ENCODE measurements at places on chromosomes 5 and 9. TPM values are rescaled to one million over a fixed set of nuclear protein-coding genes. Genes with fewer than 3 reads are reported as not detected.

The OBP2B gene
- total RNA-seq, result not detected

The ACTBL2 gene
- total RNA-seq, result 0.07 TPM

The EIF4E1B gene
- not detected for total RNA-seq

The PIP5K1B gene
- 1.3 TPM for total RNA-seq

The NR5A1 gene
- 0.25 TPM for total RNA-seq

The PCDHA8 gene
- 4.7 TPM for total RNA-seq

The SLC36A3 gene
- total RNA-seq, result not detected

The PPIC gene
- total RNA-seq, result 44.8 TPM

DNA sequence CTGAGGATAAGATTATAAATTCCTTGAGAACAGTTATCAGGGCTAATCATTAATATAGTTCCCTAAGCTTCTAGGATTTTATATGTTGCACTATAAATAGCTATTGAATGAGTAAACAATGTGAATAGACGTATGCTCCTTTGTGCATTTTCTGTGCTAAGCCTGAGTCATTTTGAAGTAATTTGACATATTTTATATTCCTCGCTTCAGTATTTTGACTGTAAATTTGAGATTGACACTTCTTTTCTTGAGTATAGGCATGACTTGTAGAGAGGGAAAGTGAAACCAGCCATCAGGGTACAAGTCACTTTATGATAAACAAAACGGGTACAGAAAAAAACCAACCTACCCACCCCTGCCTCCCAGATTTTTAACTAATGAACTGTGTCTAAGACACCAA is 367.7 kb upstream of the PRR16 start:
- peaks cover 4% of the 10 kb centered on the region for H3K4me1 ChIP-seq
- no peak for DNase-seq
- no peaks in the 10 kb centered on the region for H3K36me3 ChIP-seq

GRCh38 chr5:161095953-161096352 is 243.9 kb upstream of the ATP10B start:
- peaks cover 7% of the 10 kb centered on the region for H3K4me1 ChIP-seq
- no peak for DNase-seq
- no peaks in the 10 kb centered on the region for H3K36me3 ChIP-seq
- H3K27ac ChIP-seq, result no peak overlapping the region
- peaks cover 7% of the 10 kb centered on the region for H3K27me3 ChIP-seq

DNA sequence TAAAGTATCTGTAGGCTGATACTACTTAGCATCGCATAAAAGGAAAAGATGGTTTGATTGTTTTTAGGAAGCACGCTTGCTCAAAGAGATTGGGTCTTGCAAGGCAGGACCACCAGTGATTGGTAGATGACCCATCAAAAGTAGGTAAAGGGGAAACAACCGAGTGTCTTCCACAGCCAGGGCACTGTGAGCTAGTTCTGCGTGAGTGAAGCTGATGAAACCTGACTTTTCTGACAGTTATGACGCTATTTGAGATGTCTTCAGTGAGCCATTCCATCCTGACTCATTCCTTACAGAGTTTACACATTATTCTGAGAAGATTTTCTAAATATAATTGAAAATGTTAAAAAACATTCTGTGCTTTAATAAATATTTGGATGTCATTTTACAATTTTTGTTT is 49.7 kb downstream of the BASP1 start:
- H3K36me3 ChIP-seq, result peaks cover 40% of the 10 kb centered on the region
- DNase-seq, result no peak

DNA sequence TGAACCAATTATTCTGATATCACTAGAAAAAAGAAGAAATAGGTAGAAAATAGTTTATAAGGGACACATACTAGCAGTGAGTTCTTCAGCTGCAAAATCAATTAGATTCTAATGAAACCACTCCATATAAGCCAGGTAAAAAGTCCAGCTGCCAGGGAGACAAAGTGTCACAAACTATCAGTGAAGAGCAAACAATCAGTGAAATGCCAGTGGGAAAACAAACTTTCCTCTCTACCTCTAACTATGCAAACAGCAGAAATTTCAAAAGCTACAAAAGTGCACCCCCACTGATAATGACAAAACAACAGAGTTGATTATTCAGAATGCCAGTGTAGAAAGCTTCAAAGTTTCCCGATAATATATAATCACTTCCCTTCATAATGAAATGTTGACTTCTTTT is 637.2 kb upstream of the ITGA1 start:
- no peak for DNase-seq
- no peaks in the 10 kb centered on the region for H3K36me3 ChIP-seq
- H3K4me3 ChIP-seq, result no peak overlapping the region
- no peaks in the 10 kb centered on the region for H3K4me1 ChIP-seq
- H3K27ac ChIP-seq, result no peak overlapping the region

GRCh38 chr5:139360384-139360783 is 18.7 kb downstream of the PAIP2 start:
- peaks cover 2% of the 10 kb centered on the region for H3K4me1 ChIP-seq
- H3K27me3 ChIP-seq, result no peaks in the 10 kb centered on the region
- no peak for DNase-seq
- peaks cover 42% of the 10 kb centered on the region for H3K36me3 ChIP-seq

DNA sequence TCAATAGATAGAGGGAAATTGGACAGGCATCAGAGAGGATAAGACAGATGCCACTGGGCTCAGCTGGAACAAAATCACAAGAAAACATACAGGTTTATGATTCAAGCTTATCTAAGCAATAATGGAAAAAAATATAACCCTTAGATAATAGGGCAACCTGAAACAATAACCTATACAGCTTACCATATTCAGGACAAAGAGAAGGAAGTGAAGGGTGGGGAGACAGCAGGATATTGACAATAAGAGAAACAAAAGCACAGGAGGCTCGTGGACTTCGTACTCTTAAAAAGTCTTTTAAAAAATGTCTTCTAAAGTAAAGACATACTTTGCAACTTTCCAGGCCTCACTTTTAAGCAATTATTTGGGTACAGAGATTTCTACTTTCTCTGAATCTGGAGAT is 225.3 kb downstream of the NTRK2 start:
- H3K4me1 ChIP-seq, result peaks cover 62% of the 10 kb centered on the region
- H3K27ac ChIP-seq, result no peak overlapping the region
- no peak for DNase-seq
- no peaks in the 10 kb centered on the region for H3K36me3 ChIP-seq

- H3K4me3 ChIP-seq, result no peak overlapping the region
- peaks cover 54% of the 10 kb centered on the region for H3K4me1 ChIP-seq
- H3K27me3 ChIP-seq, result no peaks in the 10 kb centered on the region
These were observed 220.4 kb downstream of the MAPKAP1 start for GRCh38 chr9:125486576-125486975.

DNA sequence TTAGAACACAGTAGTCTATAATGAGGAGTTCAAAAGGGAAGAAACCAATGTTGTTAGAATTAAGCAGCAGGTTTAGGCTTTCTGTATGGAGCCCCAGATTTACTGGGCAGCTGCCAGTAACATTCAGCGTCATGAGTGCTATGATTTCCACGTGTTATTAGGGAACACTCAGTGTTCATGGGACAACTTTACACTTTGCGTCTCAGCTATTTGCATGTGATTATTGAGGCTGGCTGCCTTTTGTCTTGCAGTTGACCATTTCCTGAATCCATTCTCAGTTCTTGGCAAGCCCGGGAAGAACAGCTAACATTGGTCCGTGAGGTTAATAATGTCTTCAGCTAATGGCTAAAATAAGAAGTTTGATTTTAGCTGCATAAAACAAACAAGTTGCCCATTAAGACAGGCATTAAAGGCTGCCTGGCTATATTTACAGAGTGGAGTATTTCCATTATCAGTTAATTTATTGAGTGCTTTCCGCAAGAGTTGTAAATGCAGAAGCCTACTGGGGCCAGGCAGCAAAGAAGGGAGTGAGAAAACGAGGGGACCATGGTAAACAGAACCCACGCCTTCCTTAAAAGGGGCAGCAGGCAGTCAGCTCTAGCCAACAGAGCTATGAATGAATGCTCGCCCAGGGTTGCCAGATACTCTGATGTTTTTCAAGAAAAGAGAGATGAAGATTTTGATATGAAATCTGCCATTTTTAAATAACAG is 120.9 kb downstream of the PIP5K1B start:
- no peak overlapping the region for H3K4me3 ChIP-seq

GRCh38 chr9:104279535-104280177 is 185.5 kb downstream of the SMC2 start:
- H3K4me1 ChIP-seq, result peaks cover 30% of the 10 kb centered on the region
- no peak overlapping the region for H3K4me3 ChIP-seq
- peaks cover 11% of the 10 kb centered on the region for H3K27me3 ChIP-seq
- peak overlapping the region; percentile 80 for H3K27ac ChIP-seq
- no peaks in the 10 kb centered on the region for H3K36me3 ChIP-seq

- peaks cover 6% of the 10 kb centered on the region for H3K4me1 ChIP-seq
- no peak overlapping the region for H3K27ac ChIP-seq
- no peak overlapping the region for H3K4me3 ChIP-seq
- no peaks in the 10 kb centered on the region for H3K27me3 ChIP-seq
These were observed 83.2 kb downstream of the DTWD2 start for GRCh38 chr5:118905196-118905595.

DNA sequence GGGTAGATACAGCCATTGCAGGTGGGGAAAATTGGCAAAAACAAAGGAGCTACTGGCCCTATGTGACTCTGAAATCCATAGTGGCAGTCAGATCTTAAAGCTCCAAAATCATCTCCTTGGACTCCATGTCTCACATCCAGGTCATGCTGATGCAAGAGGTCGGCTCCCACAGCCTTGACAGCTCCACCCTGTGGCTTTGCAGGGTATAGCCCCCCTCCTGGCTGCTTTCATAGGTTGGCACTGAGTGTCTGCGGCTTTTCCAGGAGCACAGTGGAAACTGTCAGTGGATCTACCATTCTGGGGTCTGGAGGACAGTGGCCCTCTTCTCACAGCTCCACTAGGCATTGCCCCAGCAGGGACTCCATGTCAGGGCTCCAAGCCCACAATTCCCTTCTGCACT is 1190.1 kb downstream of the CDH12 start:
- no peak overlapping the region for H3K27ac ChIP-seq
- DNase-seq, result no peak
- H3K4me3 ChIP-seq, result no peak overlapping the region
- H3K36me3 ChIP-seq, result peaks cover 4% of the 10 kb centered on the region
- no peaks in the 10 kb centered on the region for H3K27me3 ChIP-seq

- no peak for DNase-seq
- H3K27ac ChIP-seq, result peak overlapping the region; percentile 53
- no peaks in the 10 kb centered on the region for H3K36me3 ChIP-seq
- no peak overlapping the region for H3K4me3 ChIP-seq
- H3K27me3 ChIP-seq, result peaks cover 1% of the 10 kb centered on the region
- peaks cover 11% of the 10 kb centered on the region for H3K4me1 ChIP-seq
These were observed 103.8 kb upstream of the LIFR start for GRCh38 chr5:38660194-38660668.

- peaks cover 13% of the 10 kb centered on the region for H3K36me3 ChIP-seq
- no peaks in the 10 kb centered on the region for H3K27me3 ChIP-seq
- H3K4me1 ChIP-seq, result peaks cover 5% of the 10 kb centered on the region
- DNase-seq, result no peak
- no peak overlapping the region for H3K4me3 ChIP-seq
These were observed 89.8 kb downstream of the CD180 start for GRCh38 chr5:67106626-67107342.

GRCh38 chr5:22593592-22593991 is 259.6 kb downstream of the CDH12 start:
- H3K36me3 ChIP-seq, result no peaks in the 10 kb centered on the region
- H3K27ac ChIP-seq, result no peak overlapping the region
- H3K27me3 ChIP-seq, result peaks cover 6% of the 10 kb centered on the region
- H3K4me3 ChIP-seq, result no peak overlapping the region
- no peak for DNase-seq
- H3K4me1 ChIP-seq, result peaks cover 20% of the 10 kb centered on the region

DNA sequence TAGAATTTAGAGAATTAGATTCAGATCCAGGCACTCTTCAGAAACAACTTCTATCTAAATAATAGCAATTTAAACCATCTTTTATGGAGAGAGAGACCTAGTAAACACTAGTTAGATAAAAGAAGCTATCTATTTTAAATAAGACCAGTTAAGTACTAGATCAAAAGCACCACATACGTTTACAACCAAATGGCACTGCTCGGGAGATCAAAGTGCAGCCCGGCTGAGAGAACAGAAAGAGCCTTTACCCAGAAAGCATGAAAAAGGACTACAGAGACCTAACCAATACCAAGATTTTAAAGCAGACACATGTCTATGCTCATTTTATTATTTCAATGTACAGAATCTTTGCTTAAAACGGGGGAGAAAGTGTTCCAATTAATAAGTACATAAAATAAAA is 30.8 kb downstream of the LIX1 start:
- H3K27ac ChIP-seq, result peak overlapping the region; percentile 13
- H3K36me3 ChIP-seq, result no peaks in the 10 kb centered on the region
- H3K4me1 ChIP-seq, result peaks cover 47% of the 10 kb centered on the region
- peaks cover 2% of the 10 kb centered on the region for H3K27me3 ChIP-seq
- no peak overlapping the region for H3K4me3 ChIP-seq
- no peak for DNase-seq

GRCh38 chr9:38233343-38233742 is 159.2 kb upstream of the ALDH1B1 start:
- DNase-seq, result no peak
- peaks cover 24% of the 10 kb centered on the region for H3K4me1 ChIP-seq
- H3K27me3 ChIP-seq, result no peaks in the 10 kb centered on the region
- no peaks in the 10 kb centered on the region for H3K36me3 ChIP-seq

DNA sequence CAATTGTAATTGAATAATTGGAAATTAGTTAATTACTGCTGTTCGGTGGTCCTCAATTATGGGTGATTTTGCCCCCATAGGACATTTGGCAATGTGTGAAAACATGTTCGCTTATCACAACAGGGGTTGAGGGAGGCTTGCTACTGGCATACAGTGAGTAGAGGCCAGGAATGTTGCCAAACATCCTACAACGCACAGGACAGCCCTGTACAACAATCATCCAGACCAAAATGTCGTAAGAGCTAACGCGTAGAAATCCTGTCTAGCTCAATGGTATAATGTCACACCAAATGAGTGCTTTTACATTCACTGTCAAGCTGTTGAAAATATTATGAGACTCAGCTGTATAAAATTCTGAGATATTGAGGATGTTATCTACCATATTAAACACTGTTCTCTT is 464.4 kb upstream of the TUSC1 start:
- no peaks in the 10 kb centered on the region for H3K27me3 ChIP-seq
- H3K4me1 ChIP-seq, result peaks cover 6% of the 10 kb centered on the region
- DNase-seq, result no peak
- no peaks in the 10 kb centered on the region for H3K36me3 ChIP-seq

- H3K4me1 ChIP-seq, result peaks cover 15% of the 10 kb centered on the region
- H3K27me3 ChIP-seq, result no peaks in the 10 kb centered on the region
- no peak for DNase-seq
- peak overlapping the region; percentile 90 for H3K27ac ChIP-seq
- no peak overlapping the region for H3K4me3 ChIP-seq
These were observed 68.8 kb upstream of the FCN2 start for GRCh38 chr9:134811673-134812342.

DNA sequence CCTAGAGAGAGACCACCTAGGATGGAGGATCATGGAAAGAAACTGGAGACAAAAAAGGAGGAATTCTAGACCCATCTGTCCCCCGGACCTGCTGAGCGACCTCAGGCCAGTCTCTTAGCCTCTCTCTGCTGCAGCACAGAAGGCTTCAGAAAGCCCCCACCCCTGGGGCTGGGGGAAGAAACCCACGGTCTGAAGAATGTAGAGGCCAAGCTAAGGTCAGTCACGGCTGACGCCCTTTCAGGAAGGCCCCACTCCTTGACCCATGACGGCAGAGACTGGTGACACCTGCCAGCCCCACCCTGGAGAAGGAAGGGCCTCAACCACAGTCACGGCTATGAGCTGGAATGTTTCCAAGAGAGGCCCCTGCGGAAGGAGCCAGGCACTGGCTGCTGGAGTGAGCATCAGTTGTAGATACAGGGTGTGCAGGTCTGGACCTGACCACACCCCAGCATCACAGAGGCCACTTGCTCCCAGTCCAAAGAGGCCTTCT is 120.5 kb upstream of the BOD1 start:
- H3K36me3 ChIP-seq, result no peaks in the 10 kb centered on the region
- H3K27me3 ChIP-seq, result no peaks in the 10 kb centered on the region
- no peak for DNase-seq
- no peak overlapping the region for H3K27ac ChIP-seq
- no peak overlapping the region for H3K4me3 ChIP-seq
- peaks cover 14% of the 10 kb centered on the region for H3K4me1 ChIP-seq

Data from mesothelial cell of epicardium (in vitro differentiated cells).